Nephron progenitor cell (in vitro differentiated cells): ENCODE measurements at places on chromosomes 4 and X.

DNA sequence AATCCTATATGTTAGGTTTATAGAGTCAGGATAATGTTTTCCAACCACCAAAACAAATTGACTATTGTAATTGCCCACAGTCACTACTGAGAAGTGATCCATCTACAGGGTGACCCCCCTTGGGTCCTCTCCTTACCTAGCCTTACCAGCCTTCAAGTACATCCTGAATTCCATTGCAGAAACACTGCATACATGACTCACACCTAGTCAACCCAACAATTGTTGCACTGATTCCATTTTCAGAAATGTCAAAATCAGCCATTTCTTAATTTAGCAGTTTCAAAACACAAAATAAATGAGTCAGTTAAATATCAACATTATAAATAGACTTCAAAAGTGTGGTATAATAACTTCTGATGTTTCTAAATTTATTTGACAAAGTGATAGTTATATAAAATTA lies 106.3 kb upstream of the TNIP3 start:
- no peak for DNase-seq

DNA sequence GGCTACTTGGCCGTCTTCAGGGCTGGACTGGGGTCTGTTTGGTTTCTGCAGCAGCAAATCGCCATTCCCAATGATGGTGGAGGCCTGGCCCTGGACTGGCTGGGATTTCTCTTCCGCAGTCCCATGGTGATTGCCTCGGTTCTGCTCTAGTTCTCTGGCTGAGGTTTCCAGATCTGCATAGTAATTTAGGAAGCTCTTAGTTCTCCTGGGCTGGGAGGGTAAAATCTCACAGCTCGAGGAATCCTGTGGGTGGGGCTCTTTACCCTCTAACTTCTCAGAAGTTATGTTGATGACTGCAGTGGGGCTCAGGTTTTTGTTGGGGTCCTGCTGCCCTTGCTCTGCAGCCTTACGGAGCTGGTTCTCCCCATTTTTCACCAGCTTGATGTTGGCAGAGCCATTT lies 200.6 kb downstream of the APBB2 start:
- DNase-seq: no peak

DNA sequence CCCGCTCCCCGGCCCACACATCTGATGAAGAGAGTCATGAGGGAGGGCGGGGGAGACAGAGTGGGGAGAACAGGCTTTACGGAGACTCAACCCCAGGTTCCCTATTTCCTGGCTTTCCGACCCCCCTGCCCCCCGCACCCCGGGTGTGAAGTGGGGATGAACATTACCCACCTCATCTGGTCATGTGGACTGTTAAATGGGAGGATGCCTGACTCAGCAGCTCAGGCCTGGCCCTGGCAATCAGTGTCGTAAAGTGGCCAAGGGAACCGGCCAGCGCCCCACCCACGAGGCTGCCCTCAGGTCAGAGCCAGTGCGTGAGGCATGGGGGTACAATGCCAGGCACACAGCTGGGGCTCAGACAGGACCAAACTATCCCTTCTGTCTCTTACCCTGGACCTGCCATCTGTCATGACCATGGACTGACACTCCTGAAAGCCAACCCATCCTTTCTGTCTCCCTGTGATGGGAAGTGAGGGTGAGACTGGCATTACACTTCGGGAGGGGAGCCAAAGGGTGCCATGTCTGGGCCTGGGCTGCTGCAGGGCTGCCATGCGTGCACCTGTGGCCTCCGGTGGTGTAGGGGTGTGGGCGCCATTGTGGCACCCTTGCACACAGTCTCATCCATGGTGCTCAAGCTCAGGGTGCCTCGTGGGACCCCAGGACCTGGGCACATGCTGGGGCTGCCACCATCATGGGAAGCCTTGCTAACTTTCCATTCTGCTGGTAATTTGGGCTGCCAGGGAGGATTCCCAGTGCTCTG lies 106.1 kb upstream of the PSAPL1 start:
- DNase-seq: no peak

GRCh38 chrX:45295259-45295986 lies 94.7 kb upstream of the DIPK2B start:
- DNase-seq: peak; percentile 54

GRCh38 chr4:99458911-99459447 lies 23.8 kb upstream of the ADH7 start:
- DNase-seq: no peak

GRCh38 chr4:188714501-188714900 lies 575.3 kb downstream of the TRIML1 start:
- no peak for DNase-seq

- no peak for DNase-seq
Measured at GRCh38 chr4:121219227-121219626, 55.1 kb upstream of the TNIP3 start.

DNA sequence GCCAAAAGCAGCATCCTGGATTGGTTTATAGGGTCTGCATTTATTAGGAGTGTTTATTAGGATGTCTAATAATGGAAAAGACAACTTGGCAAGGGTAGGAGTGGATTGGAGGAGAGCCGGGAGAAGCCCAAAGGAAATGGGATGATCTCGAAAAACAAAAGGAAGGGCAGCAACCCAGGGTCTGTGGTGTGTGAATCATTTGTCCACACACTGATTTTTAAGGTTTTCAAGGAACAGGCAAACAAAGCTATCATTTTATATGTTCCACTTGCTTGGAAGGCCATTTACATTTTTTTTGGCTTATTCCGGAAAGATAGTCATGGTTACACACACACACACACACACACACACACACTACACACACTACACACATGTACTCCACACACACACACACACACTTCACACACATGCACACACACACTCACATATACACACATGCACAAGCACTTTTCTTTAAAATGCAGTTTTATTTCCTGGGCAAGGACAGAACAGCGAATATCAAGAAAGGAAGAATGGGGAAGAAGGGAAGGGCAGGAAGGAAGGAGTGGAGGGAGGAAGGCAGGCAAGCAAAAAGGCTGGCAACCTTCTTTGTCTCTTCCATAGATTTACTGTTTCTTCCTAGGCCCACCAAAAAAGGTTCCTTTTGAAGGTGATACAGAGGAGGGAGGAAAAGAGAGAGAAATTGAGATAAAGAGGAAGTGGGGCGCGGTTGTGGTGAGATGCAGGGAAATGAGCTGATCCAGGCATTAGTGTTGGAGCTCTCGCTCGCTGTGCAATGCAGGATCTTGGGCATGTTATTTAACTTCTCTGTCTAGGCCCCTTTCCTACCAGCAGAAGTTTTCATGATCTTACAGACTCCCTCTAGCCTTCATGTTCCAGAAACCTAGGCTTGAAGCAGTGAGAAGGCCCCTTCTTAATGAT lies 88.6 kb upstream of the MAML3 start:
- DNase-seq: no peak
